ENCODE measurements at places on chromosomes 7 and 10.

- DNase-seq: no peak
Measured at GRCh38 chr10:116686632-116687031, 55.7 kb downstream of the HSPA12A start.

- DNase-seq: no peak
Measured at GRCh38 chr7:94351703-94352102, 43.0 kb upstream of the COL1A2 start.

DNA sequence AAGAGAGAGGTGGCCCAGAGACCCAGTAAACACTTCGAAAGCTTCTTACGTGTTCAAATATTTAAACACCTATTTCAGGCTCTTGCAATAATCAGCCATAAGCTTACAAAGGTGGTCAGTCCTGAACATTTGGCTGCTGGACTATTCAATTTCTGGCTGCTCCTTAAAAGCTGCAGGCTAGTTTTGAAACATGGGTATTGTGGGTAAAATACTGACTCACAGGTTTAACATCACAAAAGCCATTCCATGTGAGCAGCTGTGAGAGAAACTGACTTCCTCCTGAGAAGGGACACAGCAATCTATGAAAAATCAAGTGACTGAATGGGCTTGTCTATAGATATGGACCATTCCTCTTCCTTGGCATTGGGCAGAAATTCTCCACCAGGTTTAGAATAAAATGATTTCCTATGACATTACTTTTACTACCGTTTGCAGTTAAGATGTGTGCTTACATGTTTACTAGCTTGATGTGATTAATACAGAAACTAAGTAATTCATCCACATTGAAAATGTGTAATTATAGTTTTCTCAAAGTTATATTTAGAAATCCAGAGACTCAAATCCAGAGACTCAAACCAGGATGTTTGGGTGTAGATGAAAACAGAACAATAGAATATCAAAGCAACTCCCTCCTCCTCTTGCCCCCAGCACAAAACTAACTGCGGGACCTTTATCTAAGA is 252.3 kb downstream of the GATA3 start:
- DNase-seq: no peak

- DNase-seq: no peak
Measured at GRCh38 chr7:23712368-23713284, 2.6 kb downstream of the STK31 start.

GRCh38 chr7:139739863-139740597 is 37.8 kb downstream of the HIPK2 start:
- DNase-seq: no peak

GRCh38 chr10:49647554-49647953 is 31.9 kb upstream of the C10orf53 start:
- DNase-seq: no peak

DNA sequence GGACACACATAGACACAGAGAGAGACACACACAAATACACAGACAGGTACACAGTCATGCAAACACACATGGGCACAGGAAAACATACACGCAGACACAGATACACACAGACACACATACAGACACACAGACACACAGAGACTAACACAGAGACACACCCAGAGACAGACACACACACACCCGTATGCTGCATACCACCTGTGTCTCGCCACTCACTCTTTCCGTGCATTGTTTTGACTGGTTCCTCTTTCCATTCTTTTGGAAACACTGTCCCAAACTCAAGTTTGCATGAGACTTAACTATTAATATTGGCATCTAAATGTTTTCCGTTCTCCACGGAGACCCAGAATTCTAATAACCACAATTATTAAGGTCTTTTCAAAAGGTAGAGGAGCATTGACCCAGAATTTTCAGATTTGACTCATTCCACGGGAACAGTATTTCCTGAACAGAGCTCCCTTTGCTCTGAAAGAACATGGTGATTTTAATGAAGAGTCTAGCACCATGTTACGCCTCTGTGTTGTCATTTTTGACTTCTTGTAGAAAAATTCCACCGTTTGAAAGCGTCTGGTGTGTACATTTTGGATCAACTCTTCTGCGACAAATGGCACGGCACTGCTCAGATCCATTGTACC is 141.2 kb upstream of the RNF32 start:
- no peak for DNase-seq

- DNase-seq: no peak
Measured at GRCh38 chr10:26697922-26698608, 564 bp downstream of the PDSS1 start.

GRCh38 chr10:116418389-116418788 is 9.3 kb upstream of the PNLIPRP3 start:
- DNase-seq: no peak

GRCh38 chr7:155470686-155471638 is 13.0 kb downstream of the EN2 start:
- DNase-seq: no peak

- DNase-seq: no peak
Measured at GRCh38 chr10:77711683-77712049, 74.1 kb upstream of the KCNMA1 start.

DNA sequence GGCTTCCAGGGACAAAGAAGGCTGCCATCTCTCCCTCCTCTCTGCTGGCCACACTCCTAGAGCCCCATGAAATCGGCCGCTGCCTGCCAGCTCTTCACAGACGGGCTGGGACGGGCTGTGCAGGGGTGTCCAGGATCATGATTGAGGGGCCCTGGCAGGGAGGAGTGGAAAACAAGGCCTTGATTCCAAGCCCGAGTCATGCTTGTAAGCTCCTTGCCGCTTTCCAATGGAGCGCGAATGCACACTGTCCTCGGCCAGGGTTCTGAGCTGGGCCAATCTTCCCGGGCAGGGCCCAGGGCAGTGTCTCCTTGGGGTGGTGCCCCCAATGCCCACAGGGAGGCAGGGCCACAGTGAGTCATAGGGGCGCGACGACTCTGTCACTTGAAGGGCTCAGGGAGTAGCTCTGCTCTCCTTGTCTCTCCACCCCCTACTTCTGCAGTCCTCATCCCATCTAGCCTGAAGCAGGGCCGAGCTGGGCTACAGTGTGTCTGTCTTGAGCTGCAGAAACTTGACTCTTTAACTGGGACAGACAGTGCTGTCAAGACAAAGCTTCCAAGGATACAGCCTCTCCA is 186.2 kb upstream of the SVIL start:
- DNase-seq: no peak

GRCh38 chr10:11407939-11408338 is 203.5 kb downstream of the USP6NL start:
- no peak for DNase-seq

GRCh38 chr10:81027706-81028105 is 490.0 kb downstream of the SH2D4B start:
- no peak for DNase-seq

DNA sequence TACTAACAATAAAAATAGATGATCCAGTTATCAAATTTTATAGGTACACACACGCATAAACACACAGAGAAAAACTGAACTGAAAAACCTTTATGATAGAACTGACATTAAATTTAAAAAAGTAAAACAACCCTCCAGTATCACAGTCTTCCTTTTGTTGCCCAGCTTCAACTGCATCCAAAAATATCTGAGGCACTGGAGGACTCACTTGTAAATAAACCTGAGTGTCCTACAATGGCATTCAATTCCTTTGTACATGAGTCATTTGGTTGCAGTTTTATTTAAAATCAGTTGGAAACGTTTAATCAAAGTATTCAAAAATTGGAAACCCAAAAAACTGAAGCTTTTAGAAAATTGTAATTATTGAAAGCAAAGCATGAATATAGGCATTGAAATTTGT is 265.2 kb upstream of the CSTF2T start:
- DNase-seq: no peak

DNA sequence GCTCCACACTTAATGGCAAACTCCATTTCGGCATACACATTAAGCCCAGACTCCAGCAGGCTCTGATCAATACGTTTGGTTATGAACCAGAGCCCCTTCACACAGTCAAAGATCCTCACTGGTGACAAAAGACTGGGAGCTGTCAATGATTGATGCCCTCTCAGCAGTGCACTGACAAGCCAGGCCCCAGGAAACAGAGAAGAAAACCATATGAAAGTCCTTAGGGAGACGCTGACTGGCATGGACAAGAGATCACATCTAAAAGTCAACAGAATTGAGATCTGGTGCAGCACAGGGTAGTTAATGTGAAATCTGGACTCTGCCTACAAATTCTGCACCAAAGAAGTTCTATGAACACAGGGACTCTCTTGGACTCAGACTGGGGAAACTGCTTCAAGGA is 600.9 kb upstream of the NRP1 start:
- DNase-seq: no peak

- no peak for DNase-seq
Measured at GRCh38 chr10:99920901-99921300, 88.8 kb downstream of the DNMBP start.

GRCh38 chr7:57400531-57401155 is 49.3 kb upstream of the ZNF716 start:
- DNase-seq: no peak

DNA sequence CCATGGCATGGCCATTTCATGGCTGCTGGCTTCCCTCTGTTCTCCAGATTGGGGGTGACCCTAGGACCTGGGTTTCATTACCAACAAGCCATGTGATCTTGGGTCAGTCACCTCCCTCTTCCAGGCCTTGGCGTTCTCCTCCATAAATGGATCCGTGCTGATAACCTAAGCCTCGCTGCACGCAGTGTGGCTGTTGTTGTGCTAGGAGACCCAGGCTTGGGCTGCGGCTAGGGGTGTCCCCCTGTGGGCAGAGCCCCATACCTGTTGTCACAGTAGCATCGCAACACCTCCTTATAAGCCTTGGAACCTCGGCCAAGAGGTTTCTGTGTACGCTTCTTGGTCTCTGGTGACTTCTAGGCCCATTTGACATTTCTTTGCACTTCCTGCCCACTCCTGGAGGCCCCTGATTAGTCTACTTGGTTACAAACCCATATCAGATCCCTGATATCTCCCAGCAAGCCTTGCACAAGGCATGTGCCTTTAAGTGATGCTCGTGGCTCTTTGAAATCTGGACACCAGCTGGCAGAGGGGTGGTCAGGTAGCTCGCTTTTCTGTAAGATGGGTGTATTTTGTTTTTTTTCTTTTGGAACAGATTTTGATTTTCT is 23.6 kb downstream of the ZMIZ1 start:
- no peak for DNase-seq

All from GM12892 (cell line).